CD4-positive, CD25-positive, alpha-beta regulatory T cell (primary cell): ENCODE measurements at places on chromosomes 11 and 22.
A peak's percentile ranks its signal among the peaks of the same experiment; 100 is the strongest.

DNA sequence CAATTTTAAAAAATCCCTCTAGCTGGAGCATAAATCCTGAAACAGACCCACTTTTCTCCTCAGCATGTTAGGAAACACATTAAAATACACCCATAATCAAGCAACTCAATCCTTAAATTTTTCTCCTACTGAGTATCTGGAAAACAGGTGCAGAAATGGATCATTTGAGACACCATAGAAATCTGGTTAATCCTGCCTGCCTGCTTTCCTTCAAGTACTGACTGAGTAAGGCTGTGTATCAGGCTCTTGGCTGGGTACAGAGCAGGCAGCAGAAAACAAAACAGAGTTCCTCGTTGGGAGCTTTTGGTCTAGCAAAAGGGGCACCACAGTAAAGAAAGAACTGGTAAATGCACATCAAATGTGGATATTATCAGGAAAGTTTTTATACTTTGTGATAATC is 1.9 kb downstream of the KCNQ1OT1 start:
- no peak for DNase-seq

GRCh38 chr22:21672107-21672629 is 6.4 kb downstream of the PPIL2 start:
- no peak for DNase-seq

GRCh38 chr11:8080069-8080670 is 841 bp upstream of the TUB start:
- no peak for DNase-seq

DNA sequence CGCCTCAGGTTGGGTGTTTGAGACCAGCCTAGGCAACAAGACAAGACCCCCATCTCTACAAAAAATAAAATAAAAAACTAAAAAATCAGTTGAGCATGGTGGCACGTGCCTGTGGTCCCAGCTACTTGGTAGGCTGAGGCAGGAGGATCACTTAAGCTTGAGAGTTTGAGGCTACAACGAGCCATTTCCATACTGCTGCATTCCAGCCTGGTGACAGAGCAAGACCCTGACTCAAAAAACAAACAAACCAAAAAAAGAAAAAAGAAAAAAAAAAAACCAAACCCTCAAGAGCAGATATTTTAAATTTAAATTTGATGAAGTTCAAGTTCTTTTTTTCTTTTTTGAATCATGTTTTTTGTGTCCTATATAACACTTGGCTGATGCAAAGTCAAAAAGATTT is 7.2 kb upstream of the CCDC83 start:
- DNase-seq: no peak

DNA sequence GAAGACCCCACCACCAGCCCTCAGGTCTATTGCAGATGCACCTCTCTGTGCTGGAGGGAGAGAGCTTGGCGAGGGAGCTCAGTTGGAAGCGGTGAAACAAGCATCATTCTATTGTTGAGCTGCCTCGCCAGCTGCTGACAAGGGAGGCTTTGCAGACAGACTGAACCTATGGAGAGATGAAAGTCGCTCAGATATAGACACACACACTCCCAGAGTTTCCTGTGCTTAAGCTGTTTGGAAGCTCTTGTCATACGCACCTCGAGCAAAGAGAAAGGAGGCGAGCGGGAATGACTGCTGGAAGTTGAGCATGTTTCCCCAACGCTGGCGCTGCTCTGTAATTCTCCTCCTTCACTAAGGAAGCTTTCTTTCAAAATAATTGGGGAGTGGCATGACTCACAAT is 126.1 kb downstream of the TRIM29 start:
- DNase-seq: no peak

GRCh38 chr11:35100013-35100383 is 39.0 kb upstream of the CD44 start:
- no peak for DNase-seq

DNA sequence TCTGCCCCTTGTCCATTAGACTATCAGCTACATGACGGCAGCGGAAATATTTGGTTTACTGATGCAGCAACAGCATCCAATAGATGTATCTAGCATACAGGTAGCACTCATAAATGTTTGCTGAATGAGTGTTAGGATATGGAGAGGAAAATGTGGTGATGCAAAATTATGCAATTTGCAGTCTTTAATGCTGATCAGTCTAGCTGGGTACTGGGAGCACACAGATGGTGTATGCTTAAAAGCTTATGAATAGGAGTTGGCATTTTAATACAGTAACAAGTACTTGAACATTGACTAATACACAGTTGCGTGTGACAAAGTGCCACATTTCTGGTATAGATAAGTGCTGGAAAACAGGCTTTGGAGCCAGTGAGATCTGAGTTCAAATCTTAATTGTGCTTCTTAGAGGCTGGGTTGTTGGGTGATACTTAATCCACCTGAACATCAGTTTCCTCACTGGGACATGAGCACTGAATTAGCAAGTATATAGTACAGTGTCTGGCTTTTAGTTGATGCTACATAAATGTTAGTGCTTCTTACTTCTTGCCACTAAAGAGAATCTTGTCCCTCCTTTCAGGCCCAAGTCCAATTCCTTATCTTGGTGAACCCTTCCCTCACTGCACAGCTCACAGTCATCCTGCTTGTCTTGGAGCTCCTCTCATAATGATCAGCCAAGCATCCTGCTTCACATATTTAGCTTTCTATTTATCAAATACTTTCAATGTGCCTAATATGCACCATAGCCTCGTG is 99.6 kb downstream of the TIMP3 start:
- no peak for DNase-seq

DNA sequence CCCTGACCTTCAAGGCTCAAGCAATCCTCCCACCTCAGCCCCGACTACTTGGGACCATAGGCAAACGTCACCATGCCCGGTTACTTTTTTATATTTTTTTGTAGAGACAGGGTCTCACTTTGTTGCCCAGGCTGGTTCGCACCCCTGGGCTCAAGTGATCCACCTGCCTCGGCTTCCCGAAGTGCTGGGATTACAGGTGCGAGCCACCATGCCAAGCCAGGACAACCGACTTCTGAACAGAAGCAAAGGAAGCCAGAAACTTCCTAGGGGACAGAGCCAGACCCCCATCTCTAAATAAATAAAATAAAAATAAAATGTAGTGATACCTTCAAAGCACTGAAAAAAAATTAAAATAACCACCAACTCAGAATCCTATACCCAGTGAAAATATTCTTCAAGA is 26.4 kb downstream of the C11orf58 start:
- no peak for DNase-seq

GRCh38 chr22:42752912-42753311 is 32.2 kb upstream of the A4GALT start:
- no peak for DNase-seq

DNA sequence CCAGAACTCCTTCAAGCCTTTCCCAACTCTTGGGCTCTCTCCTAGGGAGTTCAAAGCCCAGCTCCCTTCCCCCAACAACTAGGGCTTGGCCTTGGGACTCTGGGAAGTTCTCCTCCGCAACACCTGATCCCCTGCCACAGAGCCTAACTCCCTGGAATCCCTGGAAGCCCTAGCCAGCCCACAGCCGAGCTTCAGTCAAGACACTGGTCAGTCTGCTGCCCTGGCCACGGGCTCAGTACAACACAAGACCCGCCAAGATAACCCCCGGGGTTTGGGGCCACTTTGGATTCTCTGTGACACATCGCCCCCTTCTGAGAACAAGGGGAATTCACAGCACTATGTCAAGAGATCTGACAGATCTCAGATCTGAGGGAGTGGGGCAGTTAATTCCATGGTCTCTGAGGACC is 58.3 kb downstream of the SLC22A12 start:
- DNase-seq: no peak

GRCh38 chr11:114291381-114291780 is 4.8 kb upstream of the NNMT start:
- DNase-seq: no peak

DNA sequence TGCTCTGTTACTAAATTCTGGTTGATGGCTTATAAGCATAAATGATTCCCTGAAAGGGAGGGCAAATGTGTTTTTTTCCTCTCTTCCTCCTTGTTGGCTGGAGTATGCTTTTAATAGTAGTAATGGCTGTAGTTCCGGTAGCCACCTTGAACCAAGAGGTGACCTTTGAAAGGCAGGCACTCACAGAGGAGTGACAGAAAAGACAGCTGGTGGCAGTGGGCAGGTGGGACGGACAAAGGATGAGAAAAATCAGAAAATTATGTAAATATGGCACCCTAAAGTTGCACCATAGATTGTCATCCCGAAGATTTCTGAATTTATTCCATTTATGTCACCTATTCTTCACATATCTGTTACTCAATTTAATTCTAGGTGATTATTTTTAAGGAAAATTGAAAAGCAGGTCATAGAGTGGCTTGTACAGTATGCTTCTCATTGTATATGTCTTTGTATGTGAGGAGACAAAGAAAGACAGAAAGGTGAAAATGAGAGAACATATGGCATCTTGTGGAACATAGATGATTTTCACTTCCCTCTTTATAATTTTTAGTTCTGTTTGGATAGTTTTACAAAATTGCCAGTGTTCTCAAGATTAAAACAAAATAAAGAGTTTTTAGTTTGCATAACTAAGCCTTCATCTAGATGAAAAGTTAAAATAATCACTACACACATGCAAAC is 17.0 kb downstream of the CASP12 start:
- no peak for DNase-seq

DNA sequence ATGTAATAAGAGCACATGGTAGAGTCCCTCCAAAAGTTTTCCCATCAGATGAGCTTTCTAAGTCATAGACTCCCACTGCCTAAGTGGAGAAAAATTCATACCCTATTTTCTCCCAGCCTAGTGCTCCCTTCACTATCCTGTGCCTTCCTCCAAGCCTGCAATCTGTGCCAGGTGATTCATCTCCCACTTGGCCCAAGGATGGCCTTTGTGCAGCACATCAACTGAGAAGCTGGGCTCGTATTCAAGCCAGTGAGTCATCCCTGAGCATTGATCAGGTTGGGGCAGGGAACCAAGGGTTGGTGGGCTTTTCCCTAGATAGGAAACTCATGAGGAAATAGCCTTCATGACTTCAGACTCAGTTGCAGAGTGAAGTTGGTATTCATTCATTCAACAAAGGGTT is 64.6 kb downstream of the PANX1 start:
- DNase-seq: no peak

DNA sequence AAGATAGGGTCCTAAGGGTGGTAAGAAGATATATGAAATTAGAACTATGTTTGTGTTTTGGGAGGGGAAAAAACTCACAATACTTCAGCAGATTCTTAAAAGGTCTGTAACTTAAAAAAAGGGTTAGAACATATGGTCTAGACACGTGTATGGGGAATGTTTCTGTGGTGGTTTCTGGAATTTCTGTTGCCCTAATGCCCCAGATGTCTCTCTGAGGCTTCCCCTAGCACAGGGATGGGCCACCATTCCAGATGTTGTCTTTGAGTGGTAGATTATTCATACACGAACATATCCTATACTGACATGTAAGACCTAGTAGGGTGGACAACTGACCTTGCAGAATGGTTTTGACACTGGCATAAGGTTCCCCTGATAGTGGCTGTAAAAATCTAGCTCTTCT is 26.2 kb downstream of the EHF start:
- DNase-seq: no peak

GRCh38 chr22:22772396-22772795 is 115.2 kb upstream of the IGLL5 start:
- DNase-seq: no peak

DNA sequence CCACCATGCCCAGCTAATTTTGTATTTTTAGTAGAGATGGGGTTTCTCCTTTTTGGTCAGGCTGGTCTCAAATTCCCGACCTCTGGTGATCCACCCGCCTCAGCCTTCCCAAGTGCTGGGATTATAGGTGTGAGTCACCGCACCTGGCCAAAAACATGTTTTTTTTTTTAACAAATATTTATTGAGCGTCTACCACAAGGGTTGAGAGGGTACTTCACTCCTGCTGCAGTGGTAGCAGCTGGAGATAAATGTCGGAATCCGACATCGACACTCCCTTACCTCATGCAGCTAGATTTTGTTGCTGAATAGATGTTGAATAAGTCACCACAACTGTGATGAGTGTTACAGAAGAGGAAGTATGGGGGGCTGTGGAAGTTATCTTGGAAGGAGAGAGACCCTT is 971 bp downstream of the DNAJB13 start:
- DNase-seq: no peak

GRCh38 chr11:86013713-86014112 is 55.2 kb downstream of the PICALM start:
- DNase-seq: no peak

DNA sequence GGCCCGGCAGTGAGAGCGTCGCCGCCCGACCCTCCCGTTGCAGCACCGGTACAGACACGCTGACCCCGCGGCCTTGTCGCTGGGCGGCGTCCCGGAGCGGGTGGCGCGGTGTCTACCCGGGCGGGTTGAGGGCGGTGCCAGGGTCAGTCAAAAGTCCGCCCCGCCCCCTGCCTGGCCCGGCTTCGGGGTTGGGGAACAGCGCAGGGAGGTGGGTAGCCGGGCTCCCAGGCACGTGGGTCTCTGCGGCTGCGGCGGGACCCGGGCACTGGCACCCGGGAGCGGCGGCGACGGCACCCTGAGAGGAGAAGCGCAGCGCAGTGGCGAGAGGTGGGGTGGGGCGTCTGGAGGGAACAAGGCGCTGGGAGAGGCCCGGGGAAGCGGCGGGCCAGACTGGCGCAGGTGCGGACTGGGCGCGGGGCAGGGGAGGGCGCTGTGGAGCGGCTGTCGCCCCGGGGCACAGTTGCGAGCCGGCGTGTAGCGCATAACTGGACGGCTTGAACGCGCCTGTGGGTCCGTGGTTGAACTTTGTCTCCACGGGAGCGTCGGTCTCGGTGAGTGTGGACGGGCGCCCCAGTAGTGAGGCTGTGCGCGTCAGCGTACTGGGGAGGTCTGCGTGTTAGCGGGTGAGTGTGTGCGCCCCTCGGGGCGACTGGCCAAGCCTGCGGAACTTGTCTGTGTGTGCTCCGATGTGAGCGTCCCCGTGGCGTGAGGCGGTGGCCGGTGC is at the start of gene P2RY2:
Gene P2RY2 (plus strand): TSS at position 176 of the 724 bp plus-strand sequence. CDS start 15,879 bp downstream, outside the sequence.
- peak; percentile 30 for DNase-seq

DNA sequence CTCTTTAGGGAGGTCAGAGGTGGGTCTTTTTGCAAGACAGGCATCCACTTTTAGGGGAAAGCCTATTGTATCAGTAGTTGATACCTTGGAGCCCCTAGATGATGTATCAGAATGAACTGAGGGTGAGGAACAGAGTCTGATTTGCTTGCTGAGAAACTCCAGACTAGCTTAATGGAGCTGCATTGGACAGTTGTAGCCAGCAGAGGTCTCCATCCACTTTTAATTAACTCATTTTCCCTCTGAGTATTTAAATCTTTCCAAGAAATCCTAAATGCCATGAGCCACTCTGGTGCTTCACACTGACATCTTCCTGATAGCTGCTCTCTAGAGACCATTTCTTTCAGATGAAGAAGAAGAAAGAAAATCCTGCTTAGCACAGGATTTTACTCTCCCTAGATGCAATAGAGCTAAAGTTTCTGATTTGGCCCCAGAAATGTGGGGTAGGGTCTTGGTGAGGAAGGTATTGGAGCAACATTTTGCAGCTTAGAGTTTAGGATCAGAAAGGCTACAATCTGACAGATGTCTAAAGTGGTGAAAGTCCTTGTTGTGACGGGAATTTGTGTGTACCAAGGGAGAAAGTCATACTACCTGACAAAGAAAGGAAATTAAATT is 38.0 kb downstream of the EXT2 start:
- DNase-seq: no peak

DNA sequence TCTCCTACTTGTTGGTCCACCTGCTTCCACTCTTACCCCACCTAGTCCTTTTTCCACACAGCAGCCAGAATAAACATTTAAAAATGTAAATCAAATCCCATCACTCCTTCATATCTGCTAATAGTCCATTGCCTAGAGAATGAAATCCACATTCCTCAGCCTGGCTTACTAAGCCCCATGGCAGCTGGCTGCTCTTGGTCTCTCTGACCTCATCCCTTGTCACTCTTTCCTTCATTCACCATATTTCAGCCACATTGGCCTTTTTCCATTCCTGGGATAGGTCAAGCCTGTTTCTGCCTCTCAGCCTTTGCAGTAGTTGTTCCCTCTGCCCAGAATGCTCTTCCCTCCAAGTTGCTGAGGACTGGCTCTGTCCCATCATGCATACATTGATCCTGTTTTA is 512.8 kb downstream of the INSC start:
- no peak for DNase-seq
